ENCODE measurements at places on chromosomes 4 and X.

DNA sequence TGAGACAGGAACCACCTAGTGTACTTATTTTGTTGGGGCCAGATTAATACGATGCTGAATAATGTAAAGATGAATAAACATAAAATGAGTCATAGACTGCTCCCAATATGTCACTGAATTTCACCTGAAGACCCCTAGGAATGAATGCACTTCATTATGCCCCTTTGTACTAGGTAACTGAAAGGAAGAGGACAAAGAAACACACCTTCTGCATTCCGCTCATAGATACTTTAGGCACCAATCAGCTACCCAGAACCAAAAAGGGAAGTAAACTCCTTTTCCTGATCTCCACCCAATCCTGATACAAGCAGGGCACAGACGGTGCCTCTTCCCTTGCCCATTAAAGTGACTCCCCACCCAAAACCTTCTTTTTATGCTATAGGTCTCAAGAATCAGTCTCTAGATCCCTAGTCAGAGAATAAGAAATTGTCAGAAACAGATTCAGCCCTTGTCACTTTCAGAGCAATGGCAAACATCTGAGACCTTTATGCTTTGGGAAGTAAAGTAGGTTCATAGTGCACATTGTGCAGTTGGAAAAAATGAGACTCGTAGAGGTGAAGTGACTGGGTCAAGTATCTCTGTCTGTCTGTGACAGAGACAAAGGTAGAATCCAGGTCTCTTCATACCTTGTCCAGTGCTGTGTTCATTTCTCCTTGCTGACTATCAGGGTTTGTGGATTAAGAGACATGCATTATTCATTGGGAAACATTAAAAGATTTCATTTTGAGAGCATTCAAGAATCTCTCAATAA, 2.3 kb downstream of the GPR174 start:
- no peak for DNase-seq

DNA sequence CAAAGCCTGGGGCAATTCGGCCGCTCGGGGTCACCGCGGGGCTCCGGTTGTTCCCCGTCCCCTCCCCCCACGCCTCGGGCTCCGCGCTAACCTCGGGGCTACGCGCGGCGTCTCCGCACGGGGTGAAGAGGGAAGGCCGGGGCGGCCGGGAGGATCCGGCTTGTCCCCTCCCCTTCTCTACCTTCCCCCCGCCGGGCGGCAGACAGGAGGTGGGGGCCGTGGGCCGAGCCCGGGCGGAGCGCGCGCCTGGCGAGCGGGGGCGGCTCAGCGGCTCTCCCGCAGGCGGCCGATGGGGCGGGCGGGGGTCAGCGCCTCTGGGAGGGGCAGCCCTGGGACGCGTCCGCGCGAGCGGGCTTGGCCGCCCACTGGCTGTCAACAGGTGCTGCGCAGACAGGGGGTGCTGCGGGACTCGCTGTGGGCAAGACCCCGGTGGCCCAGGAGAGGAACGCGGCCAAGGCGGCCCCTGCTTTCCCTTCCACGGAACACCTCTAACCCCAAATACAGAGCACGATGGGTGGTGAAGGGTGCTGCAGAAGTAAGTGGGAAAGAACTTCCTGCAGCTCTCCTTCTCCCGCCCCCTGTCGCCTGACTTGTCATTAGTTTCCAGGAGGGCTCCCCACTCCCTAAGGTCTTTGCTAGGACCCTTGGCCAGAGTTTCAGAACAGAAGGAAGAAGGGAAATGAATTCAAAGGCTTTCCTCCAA, at the start of gene PDGFC:
Gene PDGFC, minus strand, starts transcription at position 124 of the 703 bp plus-strand sequence. CDS start 896 bp downstream, outside the sequence.
- no peak for DNase-seq

GRCh38 chr4:77344001-77344400, 187.0 kb downstream of the CCNG2 start:
- DNase-seq: no peak

DNA sequence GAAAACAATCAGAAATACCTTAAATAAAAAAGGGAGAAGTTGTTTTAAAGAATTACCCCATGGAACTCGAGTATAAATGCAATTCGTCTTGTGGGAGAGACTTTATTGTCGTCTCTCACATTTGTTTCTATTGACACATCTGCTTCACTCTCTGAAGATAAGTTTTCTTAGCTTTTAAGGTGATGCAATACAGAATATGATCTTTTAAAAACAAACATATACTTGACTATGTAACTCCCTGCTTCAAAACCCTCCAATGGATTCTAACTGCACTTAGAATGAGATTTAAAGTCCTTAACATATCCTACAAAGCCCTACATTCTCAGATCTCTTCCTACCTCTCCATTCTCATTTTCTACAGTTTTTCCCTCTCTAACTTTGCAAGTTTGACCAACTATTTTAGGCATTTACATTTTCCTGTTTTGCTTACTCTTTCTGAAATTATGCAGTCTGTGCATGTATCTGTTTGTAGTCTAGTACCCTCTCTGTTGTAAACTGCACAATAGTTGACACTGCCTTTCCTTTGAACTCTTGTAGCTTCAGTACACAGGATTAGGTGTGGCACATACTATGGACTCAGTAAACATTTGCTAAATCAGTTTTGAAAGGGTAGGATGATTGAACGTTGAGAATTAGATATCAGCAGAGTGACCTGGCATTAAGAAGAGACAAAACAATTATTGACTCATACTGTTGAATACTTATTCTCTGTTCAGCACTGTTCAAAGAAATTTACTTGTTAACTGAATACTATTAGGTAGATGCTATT, 59.8 kb downstream of the AGTR2 start:
- no peak for DNase-seq

- no peak for DNase-seq
These were observed 167.8 kb upstream of the GK2 start for GRCh38 chr4:79575709-79576428.

- no peak for DNase-seq
These were observed 125.7 kb downstream of the CRLF2 start for GRCh38 chrX:1086444-1087409.

DNA sequence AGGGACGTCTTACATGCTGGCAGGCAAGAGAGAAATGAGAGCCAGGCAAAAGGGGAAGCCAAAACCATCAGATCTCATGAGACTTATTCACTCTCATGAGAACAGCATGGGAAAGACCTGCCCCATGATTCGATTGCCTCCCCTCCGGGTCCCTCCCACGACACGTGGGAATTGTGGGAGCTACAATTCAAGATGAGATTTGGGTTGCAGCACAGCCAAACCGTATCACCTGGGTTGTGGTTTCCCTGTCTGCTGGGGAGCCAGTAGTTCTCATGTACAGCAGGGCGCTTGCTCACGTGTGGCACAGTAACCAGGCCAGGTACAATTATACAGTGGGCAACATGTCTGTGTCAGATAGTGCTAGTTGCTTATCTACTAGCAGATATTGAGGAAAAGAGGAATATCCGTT, 11.1 kb upstream of the RS1 start:
- no peak for DNase-seq

DNA sequence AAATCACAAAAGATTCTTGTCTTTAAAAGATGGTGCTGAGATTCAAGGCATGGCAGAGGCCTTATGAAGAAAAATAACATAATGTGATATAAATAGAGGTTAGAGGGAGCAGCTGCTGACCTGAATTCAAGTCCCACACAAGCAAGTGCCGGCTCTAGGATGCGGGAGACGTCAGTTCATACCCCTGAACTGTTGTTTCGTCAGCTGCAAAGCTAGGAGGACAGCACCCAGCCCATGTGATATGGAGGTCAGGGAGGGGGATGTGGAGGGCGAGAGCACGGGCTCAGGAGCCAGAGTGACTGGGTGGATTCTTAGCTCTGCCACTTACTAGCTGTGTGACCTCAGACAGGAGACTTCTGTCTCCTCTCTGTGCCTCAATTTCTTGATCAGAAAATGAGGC, 77.9 kb downstream of the JAKMIP1 start:
- DNase-seq: no peak

GRCh38 chr4:87026800-87027495, 92.1 kb downstream of the AFF1 start:
- no peak for DNase-seq

DNA sequence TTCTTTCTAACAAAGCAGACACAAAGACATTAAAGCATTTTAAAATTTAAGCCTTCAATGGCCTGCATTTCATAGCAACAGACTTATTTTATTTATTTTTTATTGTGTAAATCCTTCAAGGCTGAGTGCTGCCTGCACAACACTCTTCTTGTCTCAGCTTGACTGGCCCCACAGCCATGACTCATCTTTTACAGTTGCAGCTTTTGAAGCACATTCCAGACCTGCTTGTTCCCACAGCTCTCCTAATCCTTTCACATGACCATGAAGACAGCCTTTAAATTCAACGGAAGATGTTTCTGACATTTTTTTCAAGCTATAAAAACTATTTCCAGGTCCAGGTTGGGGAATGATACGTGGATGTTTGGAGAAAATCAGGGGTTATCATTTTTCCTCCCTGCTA, 276.9 kb upstream of the TACR3 start:
- no peak for DNase-seq

DNA sequence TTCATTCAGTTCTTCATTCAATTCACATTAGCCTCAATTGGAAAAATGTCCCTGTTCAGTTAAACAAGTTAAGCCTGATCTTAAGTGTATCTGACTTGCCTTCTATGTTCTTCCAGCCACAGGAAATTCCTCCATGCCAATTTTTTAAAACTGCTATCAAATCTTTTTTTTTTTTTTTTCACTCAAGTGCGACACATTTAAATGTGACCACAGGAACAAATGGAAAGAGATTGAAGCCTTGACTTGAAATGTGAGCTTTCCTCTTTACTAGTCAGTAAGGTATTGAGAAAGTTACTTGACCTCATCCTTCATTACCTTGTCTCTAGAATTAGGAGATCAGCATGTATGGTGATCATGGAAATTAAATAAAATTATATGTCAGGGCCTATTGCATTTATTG, 165.1 kb downstream of the SLIT2 start:
- DNase-seq: no peak

GRCh38 chr4:148510211-148510610, 68.0 kb upstream of the NR3C2 start:
- DNase-seq: no peak

GRCh38 chrX:456146-456545, 69.4 kb upstream of the PPP2R3B start:
- DNase-seq: no peak

- no peak for DNase-seq
These were observed 6.5 kb downstream of the ZFYVE28 start for GRCh38 chr4:2411786-2412510.

DNA sequence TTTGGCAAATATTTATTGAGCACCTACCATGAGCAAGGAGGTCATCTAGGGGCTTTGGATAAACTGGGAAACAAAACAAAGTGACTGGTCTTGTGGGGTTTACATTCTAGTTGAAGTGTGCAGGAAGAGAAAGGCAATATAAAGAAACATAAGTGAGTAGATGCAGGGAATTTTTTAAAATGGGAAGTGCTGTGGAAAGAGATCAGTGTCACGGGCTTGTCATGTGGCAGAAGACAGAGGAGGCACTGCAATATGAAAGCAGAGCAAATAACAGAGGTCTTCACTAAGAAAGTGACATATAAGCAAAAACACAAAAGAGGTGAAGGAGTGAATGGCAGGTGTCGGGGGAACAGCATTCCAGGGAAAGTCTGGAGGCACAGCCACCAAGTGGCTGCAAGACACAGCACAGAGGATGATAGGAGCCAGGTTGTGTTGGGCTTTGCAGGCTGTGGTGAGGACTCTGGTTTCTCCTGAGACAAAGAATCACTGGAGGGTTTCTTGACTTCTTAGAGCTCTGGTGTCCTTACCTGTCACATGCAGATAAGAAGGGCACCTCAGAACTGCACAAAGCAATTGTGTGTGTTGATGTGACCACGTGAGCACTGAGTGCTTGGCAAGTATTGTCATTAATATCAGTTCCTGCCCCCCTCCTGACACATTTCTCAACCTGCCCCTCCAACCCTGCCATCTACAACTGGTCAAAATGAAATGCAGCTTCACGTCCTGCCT, 143.5 kb downstream of the TSPAN5 start:
- DNase-seq: no peak

- DNase-seq: no peak
These were observed 279.0 kb upstream of the TACR3 start for GRCh38 chr4:103998756-103999155.

DNA sequence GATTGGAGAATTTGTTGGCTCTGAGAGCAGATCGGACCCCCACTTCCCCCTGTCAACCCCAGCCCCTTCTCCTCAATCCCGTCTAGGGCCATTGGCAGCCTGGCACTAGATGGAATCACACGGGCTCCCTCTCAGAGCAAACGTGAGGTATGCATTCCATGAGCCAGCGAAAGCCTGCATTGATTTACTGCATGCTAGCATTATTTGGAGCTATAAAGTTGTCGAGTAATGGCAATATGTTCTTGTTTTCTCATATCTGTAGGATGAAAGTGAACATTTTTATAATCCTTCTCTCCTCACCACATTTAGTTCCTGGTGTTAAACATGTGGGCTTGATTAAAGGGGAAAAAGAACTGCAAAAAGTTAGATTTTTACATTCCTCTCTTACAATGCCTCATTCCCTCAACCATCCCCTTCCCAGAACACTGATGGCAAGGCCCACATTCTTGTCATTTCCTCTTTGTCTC, 159.2 kb downstream of the SPRY1 start:
- no peak for DNase-seq

DNA sequence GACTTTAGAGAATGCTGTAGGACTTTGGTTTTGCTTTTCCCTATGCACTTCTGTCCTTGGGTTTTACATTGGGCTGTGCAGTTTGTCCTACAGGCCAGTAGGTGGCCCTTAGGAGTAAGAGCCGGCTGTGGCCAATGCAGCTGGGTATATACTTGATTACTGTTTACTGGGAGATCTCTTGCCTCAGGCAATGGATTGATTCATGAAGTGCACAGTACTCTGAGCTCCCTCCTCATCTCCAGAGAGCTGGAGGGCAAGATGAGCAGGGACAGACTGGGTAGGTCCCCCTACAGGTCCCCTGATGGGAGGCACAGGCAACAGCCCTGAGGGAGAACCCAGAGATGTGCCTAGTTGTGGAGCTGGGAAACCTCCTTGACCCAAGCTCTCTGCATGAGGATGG, 103.8 kb upstream of the QRFPR start:
- DNase-seq: no peak

- DNase-seq: no peak
These were observed 48.1 kb upstream of the TSPAN7 start for GRCh38 chrX:38513112-38513742.

DNA sequence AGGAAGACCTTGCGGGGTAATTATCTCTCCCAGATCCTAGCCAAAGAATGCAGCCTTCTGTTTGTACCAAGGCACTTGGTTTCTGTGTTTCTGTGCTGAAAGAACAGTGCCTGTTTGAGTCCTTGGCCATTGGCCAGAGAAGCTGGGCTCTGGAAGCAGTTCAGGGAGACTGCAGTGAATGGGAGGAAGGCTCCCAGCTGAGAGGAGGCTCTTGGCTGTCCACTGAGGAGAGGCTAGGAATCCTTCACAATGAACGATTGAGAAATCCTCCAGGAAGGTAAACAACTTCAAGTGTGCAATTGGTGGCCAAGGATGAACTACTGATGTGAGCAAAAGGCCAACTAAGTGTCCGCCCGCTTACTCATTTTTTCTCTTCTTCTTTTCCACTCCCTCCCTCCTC, 61.3 kb downstream of the HS3ST1 start:
- no peak for DNase-seq

- no peak for DNase-seq
These were observed 67.1 kb upstream of the MYOZ2 start for GRCh38 chr4:119068529-119068962.
